EH (cell line): ENCODE measurements at places on chromosomes 1 and 21.

- DNase-seq: peak; percentile 73
Measured at GRCh38 chr1:209652873-209653401, 712 bp upstream of the LAMB3 start.

DNA sequence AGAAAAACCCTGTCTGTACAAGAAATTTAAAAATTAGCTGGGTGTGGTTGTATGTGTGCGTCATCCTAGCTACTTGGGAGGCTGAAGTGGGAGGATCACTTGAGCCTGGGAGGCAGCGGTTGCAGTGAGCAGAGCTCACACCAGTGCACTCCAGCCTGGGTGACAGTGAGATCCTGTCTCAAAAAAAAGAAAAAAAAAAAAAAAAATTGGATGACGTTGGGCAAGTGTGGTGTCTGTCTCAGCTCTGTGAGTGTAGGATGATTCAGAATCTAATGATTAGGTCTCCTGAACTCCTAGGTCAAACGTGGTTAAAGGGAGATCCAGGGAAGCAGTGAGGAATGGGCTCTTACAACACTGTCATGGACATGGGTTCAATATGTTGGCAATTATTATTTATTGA is 435.9 kb downstream of the KIF26B start:
- DNase-seq: no peak

GRCh38 chr21:28903448-28903847 is 89.2 kb downstream of the LTN1 start:
- no peak for DNase-seq

GRCh38 chr1:15034656-15035055 is 118.9 kb upstream of the TMEM51 start:
- no peak for DNase-seq

GRCh38 chr1:39154553-39155421 is 49.7 kb upstream of the MACF1 start:
- DNase-seq: peak; percentile 92

DNA sequence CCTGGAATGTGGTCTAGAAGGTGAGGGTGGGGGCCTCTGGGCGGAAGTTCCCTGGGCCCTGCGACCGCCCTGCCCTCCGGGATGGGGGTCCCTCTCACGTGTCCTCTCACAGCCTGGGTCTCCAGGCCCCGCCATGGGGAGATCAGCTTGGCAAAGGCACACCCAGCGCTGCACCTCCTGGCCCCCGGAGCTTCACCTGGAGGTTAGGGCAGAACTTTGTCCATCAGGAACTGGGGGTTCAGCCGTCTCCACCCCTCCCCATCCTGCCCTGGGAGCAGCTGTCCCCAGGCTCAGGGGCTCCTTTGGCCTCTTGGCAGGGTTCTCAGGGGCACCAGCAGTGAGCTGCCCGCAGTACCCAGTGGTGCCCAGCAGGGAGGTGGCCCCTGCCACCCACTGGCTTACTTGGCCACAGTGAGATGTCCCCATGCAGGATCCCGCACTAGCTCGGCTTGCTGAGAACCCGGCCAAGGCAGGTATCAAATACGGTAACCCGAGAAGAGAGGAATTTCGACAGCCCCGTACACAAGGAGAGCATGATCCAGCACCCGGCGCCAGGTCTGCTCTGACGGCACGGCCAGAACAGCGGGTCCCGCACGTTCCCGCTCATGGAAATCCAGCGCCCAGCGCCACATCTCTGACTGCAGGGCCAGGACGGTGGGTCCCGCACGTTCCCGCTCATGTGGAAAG is 36.7 kb downstream of the RRP1 start:
- DNase-seq: no peak

- peak; percentile 59 for DNase-seq
Measured at GRCh38 chr21:39319251-39319756, 5.9 kb upstream of the BRWD1 start.

DNA sequence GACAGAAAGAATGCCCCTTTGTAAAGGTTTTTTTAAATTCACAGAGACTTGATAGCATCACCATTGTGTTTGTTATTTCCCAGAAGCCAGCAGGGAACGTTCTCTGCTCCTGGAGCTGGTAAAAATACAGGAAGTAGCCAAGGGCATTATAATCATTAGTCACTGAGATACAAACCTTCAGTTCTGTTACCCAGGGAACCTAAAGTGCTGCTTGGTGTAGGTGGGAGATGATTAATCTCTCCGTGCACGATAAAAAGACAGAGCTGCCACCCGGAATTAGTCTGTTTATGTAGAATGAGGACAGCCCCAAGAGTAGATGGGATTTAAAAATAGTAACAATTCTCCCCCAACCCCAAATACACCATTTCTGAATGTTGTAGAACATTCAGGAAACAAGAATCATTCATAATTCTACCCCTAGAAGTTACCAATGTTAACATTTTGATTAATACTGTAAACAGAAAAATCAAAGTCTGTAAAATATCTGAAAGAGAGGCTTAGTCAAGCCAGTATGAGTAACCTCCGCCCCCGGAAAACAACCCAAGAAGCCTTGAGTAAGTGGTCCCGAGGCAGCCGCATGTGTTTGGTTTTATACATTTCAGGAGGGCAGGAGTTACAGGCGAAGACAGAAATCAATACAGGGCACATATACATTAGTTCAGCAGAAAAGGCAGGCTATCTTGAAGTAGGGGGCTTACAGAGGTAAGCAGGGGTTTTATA is 45.3 kb upstream of the CTBS start:
- peak; percentile 81 for DNase-seq

DNA sequence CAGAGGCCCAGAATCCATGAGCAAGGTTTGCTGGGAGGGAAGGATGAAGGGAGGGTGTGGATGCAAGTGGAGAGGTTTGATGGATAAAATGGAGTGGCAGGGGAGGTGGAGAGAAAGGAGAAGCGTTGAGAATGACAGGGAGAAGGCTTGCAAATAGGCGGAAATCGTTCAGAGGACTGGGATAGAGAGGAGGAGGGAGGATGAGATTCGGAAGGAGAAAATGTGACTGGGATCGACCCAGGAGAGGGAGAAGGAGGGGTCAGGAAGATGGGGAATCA is 376 bp downstream of the AVPR1B start:
- no peak for DNase-seq

- DNase-seq: peak; percentile 40
Measured at GRCh38 chr1:205547936-205548827, 43.7 kb downstream of the CDK18 start.

DNA sequence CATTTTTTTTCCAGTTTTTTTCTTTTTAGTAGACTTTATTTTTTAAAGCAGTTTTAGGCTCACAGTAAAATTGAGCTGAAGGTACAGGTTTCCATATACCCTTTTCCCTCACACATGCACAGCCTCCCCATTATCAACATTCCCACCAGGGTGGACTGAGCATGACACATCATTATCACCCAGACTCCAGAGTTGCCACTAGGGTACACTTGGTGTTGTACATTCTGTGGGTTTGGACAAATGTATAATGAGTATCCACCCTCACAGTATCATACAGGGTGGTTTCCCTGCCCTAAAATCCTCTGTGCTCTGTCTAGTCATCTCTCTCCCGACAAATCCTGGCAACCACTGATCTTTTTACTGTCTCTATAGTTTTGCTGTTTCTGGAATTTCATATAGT is 3.0 kb upstream of the AIM2 start:
- DNase-seq: no peak

- DNase-seq: no peak
Measured at GRCh38 chr1:29909962-29910361, 673.6 kb downstream of the PTPRU start.

- no peak for DNase-seq
Measured at GRCh38 chr1:43651902-43652301, 2.0 kb downstream of the KDM4A start.

GRCh38 chr21:41589131-41589530 is 81.2 kb upstream of the TMPRSS2 start:
- no peak for DNase-seq

DNA sequence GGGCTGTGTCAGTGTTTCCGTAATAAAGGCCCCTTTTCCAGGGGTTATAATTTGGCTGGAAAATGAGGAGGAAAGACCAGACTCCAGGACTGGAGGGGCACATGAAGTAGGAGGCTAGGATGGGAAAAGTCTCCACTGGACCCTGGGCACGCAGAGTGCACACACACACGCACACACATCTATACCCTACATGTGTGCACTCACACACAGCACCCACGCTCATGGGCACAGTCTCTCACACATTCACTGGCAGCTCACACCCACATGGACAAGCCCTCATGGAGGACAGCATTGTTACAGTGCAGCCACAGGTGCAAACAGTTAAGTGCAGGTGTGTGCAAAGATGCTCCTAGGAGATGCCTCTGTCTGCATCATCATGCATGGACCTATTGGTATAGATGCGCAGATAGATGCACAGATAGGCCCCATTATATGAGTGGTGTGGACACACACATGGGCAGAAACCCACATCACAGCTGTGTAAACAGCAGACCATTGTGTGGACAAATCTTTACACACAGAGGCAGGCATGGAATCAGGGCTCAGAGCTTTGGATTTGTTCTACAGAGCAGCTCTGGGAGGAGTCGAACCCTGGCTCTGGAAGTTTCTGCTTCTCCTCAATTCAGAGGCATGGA is 9.1 kb upstream of the RUNX3 start:
- no peak for DNase-seq

DNA sequence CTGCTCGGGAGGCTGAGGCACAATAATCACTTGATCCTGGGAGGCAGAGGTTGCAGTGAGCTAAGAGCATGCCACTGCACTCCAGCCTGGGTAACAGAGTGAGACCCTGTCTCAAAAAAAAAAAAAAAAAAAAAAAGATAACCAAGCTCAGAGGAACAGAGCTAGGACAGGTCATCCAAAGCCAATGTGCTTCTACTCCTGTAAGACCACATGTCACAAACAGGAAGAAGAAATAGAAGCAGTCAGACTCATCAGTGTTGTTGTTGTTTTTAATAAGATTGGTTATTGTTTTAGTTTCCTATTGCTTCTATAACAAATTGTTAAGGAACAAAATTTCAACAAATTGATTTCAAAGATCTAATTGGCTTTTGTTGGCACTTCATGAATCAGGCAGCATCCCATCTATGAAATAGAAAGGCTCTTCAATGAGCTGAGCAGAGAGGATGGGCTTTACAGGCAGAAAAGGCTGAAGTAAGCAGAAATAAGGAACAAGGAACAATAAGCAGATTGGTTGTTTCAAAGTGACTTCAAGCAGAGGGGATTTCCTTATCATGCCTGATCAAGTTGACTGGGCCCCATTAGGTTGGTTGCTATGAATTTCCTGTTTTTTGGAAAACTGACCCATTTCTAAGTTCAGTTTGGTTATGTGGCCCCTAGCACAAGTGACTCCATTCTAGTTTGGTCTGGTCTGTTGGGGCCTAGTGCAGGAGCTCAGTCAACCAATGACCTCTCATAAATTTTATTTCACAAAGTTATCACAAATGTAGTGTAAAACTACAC is 6.0 kb upstream of the AKNAD1 start:
- no peak for DNase-seq

GRCh38 chr1:155379631-155380090 is 59.0 kb downstream of the RUSC1 start:
- peak; percentile 38 for DNase-seq

DNA sequence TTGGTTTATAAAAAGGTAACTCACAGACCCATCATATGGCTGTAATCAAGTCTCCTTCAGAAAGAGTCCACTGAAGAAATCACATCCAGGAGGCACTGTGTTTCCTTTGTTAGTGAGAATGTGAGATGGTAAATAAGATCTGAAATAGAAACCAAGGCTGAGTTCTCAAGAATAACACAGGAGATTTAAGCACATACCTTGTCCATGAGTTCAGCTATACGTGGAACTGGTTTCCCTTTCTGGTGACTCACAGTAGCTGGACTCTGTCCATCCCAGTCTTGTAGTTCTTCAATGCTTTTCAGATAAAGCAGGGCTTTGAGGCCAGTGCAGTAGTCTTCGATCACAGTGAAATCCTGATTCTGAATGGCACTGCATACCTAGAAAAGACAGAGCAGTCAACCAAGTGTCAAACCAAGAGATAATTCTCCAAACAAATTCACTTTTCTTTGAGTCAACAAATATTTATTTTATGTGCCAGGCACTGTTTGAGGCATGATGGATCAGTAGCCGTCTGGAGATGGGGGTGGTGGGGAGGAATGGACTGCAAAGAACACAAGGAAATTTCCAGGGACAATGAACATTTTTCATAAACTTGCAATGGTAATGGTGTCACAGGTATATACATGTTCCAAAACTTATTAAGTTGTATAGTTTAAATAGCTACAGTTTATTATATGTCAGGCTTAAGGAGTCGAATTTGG is 471.4 kb downstream of the PTBP2 start:
- DNase-seq: peak; percentile 95

GRCh38 chr1:2554621-2555387 is 1.4 kb upstream of the TNFRSF14 start:
- peak; percentile 14 for DNase-seq

GRCh38 chr1:38817267-38818174 is 42.1 kb downstream of the RRAGC start:
- no peak for DNase-seq

GRCh38 chr1:74673351-74674111 is at the start of gene ERICH3:
Gene ERICH3 (minus strand): TSS chr1:74673792. CDS start chr1:74673519, 273 bp downstream.
- DNase-seq: no peak

DNA sequence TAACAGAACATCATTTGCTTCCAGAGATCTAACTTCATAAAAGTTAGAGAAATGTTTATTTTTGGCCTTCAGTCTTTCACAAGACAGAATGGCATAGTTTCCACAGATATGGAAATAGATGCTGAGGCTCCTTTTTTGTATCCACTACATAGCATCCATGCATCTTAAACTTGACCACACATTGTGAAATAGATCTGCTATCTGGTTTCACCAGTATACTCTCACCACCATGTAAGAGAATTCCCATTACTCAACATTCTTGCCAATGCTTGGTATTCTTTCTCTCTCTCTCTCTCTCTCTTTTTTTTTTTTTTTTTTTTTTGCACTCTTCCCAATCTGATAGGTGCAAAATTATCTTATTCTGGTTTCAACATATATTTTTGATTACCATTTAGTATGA is 52.1 kb upstream of the PRMT6 start:
- DNase-seq: no peak

GRCh38 chr1:57188168-57188567 is 222.4 kb upstream of the C8B start:
- no peak for DNase-seq

- DNase-seq: peak; percentile 62
Measured at GRCh38 chr1:172180501-172181285, 239.8 kb upstream of the C1orf105 start.

GRCh38 chr1:193321242-193321840 is 134.9 kb upstream of the B3GALT2 start:
- peak; percentile 73 for DNase-seq

DNA sequence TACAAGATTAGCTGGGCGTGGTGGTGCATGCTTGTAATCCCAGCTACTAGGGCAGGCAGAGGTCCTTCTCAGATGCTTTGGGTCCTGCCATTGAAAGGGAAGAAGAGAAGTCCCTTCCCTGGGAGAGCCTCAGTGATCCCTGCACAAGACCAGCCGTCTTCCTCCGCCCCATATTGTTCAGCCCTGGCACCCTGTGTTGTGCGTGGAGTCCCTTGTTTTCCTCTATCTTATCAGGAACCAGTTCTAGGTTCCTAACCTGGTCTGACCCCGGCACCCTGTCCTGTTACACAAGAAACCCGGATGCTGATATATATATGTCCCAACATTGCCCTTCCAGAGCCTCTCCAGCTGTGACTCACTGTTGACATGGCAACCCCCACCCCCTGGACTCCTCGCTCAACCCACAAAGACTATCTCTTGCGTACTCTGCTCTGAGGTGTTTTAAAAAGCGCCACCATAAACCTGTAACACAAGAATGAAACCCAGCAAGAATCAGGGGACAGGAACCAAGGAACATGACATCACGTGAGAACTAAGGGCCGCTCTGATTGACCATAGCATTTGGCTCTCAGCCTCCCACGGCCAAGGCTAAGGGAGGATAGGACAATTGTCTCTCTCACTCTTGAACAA is 4.8 kb downstream of the MX2 start:
- DNase-seq: peak; percentile 74
